ENCODE measurements at places on chromosomes 5 and 9. TPM values are rescaled to one million over a fixed set of nuclear protein-coding genes. Genes with fewer than 3 reads are reported as not detected.

The AIF1L gene
- 52.5 TPM for total RNA-seq

GRCh38 chr9:69076550-69076949 lies 41.0 kb downstream of the FXN start:
- no peak overlapping the region for H3K4me3 ChIP-seq
- H3K36me3 ChIP-seq = no peaks in the 10 kb centered on the region
- H3K4me1 ChIP-seq = no peaks in the 10 kb centered on the region

DNA sequence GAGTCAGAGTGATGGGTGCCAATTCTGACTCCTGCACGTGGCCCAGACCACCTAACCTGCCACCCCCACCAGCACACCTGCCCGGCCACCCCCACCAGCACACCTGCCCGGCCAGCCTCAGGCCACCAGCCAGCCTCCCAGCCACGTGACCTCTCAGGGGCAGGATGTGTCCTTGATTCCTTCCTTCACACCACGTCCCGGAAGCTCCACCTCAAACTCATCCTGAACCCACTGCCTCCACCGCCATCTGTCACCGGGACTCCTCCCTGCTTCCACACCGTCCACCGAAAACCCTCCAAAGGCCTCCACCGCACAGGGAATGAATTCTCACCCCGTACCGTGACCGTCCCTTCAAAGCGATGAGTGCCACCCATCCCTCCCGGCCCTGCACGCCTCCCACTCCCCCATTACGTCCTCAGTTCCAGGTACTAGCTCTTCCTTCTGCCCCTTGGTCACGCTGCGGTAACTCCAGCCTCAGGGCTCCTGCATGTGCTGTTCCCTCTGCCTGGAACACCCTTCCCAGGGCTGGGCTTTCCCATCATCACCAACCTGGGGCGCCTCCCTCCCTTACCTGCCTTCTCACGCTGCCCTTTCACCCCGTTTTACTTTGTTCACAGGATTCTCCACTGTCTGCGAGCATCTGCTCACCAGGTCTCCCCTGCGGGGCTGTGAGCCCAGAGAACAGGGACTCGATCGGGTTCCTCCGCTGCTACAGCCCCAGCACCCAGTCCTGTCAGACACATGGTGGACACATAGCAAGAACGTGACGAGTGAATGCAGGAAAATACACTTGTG lies 82.9 kb downstream of the ADAMTS2 start:
- no peak for DNase-seq
- peaks cover 73% of the 10 kb centered on the region for H3K4me1 ChIP-seq
- H3K4me3 ChIP-seq = no peak overlapping the region
- peaks cover 7% of the 10 kb centered on the region for H3K36me3 ChIP-seq

DNA sequence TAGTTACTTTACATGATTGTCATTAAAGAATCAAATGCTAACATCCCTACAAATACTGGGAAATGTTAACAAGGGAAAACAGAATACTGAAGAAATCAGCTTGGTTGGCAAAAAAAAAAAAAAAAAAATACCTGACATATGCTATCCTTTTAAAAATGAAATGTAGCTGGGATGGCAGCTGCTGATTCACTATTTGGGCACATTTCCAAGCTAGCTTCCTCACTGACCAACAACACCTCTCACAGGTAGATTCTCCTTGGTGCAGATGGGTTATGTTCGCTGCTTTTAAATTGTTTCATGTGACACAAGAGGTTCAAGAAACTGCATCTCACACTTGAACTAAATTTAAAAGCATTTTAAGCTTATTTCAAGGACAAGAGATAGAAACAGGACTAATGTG lies 6.1 kb upstream of the PRUNE2 start:
- no peaks in the 10 kb centered on the region for H3K36me3 ChIP-seq
- H3K4me1 ChIP-seq = no peaks in the 10 kb centered on the region
- no peak overlapping the region for H3K4me3 ChIP-seq
- no peak for DNase-seq
- no peak overlapping the region for H3K27ac ChIP-seq

DNA sequence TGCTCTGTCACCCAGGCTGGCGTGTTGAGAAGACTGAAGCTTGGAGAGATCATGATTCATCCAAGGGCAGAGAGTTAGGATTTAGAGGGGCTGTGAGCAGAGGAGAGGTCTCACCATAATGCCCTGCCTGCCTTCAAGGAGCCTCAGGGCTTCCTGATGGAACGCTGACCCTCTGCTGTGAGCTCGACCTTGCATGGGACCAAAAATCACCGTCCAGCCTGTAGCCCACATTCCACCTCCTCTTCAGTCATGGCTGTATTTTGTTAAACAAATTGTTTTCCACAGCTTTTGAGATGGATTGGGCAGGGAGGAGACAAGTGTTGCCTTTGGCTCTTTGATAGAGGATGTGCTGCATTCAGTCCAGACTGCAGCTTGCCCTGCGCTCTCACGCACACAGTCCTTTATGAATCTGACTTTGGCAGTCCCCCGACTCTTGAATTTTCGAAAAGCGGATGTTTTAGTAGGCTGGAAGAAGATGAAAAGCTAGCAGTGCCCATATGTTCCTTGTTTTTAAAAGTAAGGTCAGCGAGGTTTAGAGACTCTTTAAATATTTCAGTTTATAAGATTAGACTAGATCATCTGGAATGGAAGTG lies 79.5 kb downstream of the MVB12B start:
- H3K27ac ChIP-seq = peak overlapping the region; percentile 21
- no peak for DNase-seq
- H3K36me3 ChIP-seq = peaks cover 34% of the 10 kb centered on the region
- H3K27me3 ChIP-seq = no peaks in the 10 kb centered on the region
- H3K4me1 ChIP-seq = peaks cover 30% of the 10 kb centered on the region

The KCNV2 gene
- total RNA-seq = not detected

- peaks cover 13% of the 10 kb centered on the region for H3K36me3 ChIP-seq
- peak overlapping the region; percentile 92 for H3K27ac ChIP-seq
- peak overlapping the region; percentile 82 for H3K4me3 ChIP-seq
- H3K27me3 ChIP-seq = no peaks in the 10 kb centered on the region
Observed at GRCh38 chr5:34930462-34930844, 1.1 kb downstream of the DNAJC21 start.

DNA sequence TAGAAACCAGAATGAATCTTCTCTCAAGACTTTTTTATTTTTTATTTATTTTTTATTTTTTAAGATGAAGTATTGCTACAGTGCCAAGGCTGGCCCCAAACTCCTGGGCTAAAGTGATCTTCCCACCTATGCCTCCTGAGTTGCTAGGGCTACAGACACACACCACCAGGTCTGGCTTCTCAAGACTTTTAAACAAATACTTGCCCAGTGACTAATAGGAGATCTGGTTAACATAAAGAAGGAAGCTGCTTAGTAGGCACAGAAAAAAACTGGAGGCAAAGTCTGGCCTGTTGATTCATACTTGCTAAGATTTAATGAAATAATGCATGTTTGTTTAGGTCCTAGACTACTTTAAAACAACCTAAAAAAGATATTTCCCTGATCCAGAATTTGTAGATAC lies 43.8 kb downstream of the SLC38A9 start:
- no peaks in the 10 kb centered on the region for H3K4me1 ChIP-seq
- DNase-seq = no peak
- H3K36me3 ChIP-seq = peaks cover 5% of the 10 kb centered on the region
- H3K27me3 ChIP-seq = no peaks in the 10 kb centered on the region
- H3K27ac ChIP-seq = no peak overlapping the region

GRCh38 chr5:56095579-56096102 lies 100.9 kb upstream of the IL6ST start:
- H3K4me1 ChIP-seq = no peaks in the 10 kb centered on the region
- H3K27ac ChIP-seq = no peak overlapping the region
- no peaks in the 10 kb centered on the region for H3K36me3 ChIP-seq
- no peak for DNase-seq

- no peak for DNase-seq
- no peak overlapping the region for H3K27ac ChIP-seq
- no peak overlapping the region for H3K4me3 ChIP-seq
- no peaks in the 10 kb centered on the region for H3K36me3 ChIP-seq
- H3K27me3 ChIP-seq = no peaks in the 10 kb centered on the region
Observed at GRCh38 chr9:127248241-127248640, 16.3 kb upstream of the GARNL3 start.

DNA sequence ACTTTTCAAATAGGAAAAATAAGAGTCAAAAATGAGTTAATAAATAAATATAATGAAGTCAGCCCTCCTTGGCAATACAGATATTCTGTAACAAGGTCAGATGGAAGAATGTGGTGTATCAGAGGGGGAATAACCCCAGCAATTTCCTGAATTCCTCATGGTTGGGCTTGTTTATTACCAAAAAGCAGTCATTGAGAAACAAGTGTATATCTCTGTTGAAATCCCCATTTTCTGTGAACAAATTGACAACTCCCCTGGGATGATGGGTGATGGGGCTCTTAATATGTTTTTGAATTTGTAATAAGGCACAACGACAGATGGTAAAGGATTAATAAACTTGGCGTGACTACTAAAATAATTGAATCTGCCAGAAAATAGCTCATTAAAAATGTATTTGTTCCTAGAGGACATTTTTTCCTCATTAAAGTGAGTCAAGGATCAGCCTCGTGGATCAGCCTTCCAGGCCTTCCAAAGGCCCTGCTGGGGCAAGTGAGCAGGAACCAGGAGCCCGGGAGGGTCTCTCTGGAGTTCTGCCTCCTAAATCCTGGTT lies 34.2 kb downstream of the THBS4 start:
- no peaks in the 10 kb centered on the region for H3K27me3 ChIP-seq
- H3K36me3 ChIP-seq = peaks cover 16% of the 10 kb centered on the region
- peaks cover 12% of the 10 kb centered on the region for H3K4me1 ChIP-seq
- peak overlapping the region; percentile 62 for H3K27ac ChIP-seq
- H3K4me3 ChIP-seq = no peak overlapping the region

DNA sequence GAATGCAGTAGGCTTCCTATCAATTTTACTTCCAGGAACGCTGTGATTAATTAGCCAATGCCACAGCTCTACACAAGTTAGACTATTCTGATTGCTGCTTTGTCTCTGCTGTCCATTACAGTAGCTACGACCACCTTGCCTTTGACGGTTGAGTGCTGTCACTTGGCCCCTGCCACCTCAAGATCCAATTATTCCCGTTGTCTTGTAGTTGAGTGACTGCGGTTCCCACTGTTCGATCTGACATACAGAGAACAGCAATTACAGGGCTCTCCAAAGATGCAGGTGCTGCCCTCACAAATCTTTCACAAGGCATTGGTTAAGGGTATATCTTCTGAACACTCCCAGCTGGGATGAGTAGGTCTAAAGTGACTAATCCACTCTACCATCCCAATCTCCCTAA lies 393.4 kb upstream of the KIF2A start:
- DNase-seq = no peak
- no peak overlapping the region for H3K4me3 ChIP-seq
- no peaks in the 10 kb centered on the region for H3K36me3 ChIP-seq
- H3K27ac ChIP-seq = no peak overlapping the region

GRCh38 chr9:121622387-121623203 lies 28.8 kb upstream of the DAB2IP start:
- no peaks in the 10 kb centered on the region for H3K36me3 ChIP-seq
- H3K27me3 ChIP-seq = no peaks in the 10 kb centered on the region
- peaks cover 24% of the 10 kb centered on the region for H3K4me1 ChIP-seq
- no peak for DNase-seq
- no peak overlapping the region for H3K4me3 ChIP-seq

The SLC23A1 gene
- not detected for total RNA-seq

- H3K4me3 ChIP-seq = no peak overlapping the region
- no peak overlapping the region for H3K27ac ChIP-seq
- no peaks in the 10 kb centered on the region for H3K36me3 ChIP-seq
- H3K4me1 ChIP-seq = no peaks in the 10 kb centered on the region
Observed at GRCh38 chr9:15354713-15355112, 47.7 kb upstream of the TTC39B start.

DNA sequence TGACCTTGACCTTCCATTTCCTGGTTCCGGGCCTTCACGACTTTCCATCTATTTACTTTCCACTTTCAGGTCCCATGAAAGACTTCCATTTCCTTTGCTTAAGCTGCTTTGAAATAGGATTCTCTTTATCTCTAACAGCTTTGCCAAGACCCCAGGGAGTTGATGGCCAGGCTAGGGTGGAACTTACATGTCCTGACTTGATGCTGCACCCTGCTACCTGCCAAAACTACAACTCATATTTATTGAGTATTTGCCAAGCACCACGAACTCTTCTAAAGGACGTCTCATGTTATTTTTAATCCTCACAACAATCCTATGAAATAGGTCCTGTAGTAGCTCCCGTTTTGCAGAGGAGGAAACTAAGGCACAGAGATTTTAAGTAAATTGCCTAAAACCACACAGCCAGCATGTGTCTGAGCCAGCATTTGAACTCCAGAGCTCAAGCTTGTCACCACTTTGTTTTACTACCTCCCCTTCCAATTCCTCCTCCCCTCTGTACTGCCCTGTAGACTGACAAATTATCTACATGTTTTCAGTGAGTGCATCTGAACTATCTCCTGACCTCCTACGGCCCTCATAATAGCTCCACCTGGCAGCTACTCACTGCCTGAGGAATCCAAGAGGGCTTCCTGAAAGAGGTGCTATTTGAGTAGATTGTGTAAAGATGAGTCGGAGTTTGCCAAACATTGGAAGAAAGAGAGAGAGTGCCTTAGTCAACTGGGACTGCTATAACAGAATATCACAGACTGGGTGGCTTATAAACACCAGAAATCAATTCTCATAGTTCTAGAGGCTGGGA lies 38.4 kb upstream of the SMIM23 start:
- DNase-seq = no peak
- no peak overlapping the region for H3K27ac ChIP-seq
- H3K4me1 ChIP-seq = no peaks in the 10 kb centered on the region

DNA sequence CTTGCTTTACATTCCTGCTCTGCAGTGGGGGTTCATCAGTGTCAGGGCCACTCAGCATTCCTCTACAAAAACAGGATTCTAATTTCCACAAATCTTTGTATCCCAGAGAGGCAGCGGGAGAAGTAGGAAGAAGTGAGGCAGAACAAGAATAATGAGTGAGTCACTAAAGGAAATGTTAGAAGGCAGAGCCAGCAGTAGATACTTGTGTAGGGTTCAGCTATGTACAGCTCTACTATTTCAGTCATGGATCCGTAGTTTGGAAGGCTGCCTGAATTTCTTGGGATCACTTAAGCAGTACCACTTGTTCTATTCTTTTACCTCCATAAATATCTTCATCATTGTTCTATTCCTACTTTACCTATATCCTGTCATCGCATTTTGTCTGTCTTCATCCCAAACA lies 246.3 kb upstream of the TLE4 start:
- no peak overlapping the region for H3K27ac ChIP-seq
- no peaks in the 10 kb centered on the region for H3K36me3 ChIP-seq
- H3K4me1 ChIP-seq = no peaks in the 10 kb centered on the region

DNA sequence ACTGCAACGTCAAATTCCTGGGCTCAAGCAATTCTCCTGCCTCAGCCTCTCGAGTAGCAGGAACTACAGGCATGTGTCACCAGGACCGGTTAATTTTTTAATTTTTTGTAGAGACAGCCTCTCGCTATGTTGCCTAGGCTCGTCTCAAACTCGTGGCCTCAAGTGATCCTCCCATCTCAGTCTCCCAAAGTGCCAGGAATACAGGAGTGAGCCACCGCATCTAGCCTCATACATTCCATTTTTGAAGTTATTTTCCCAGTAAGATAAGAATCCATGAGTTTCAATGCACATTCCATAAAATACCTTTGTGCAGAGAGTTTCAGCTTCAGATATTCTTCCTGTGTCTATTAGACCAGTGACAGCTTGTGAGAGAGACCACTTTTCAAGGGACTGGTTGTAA lies 70.4 kb downstream of the SKIC3 start:
- no peaks in the 10 kb centered on the region for H3K4me1 ChIP-seq
- no peak for DNase-seq
- no peak overlapping the region for H3K4me3 ChIP-seq
- H3K27ac ChIP-seq = no peak overlapping the region
- H3K27me3 ChIP-seq = no peaks in the 10 kb centered on the region

The UHRF2 gene
- total RNA-seq = 104 TPM

The PTTG1 gene
- total RNA-seq = 53.8 TPM

- H3K4me3 ChIP-seq = no peak overlapping the region
- H3K4me1 ChIP-seq = no peaks in the 10 kb centered on the region
- no peaks in the 10 kb centered on the region for H3K36me3 ChIP-seq
- DNase-seq = no peak
Observed at GRCh38 chr5:77292026-77292757, 81.7 kb downstream of the PDE8B start.
